ENCODE measurements at places on chromosomes 2 and 18.

GRCh38 chr2:163626639-163627109 is 109.1 kb downstream of the FIGN start:
- no peak for DNase-seq

- no peak for DNase-seq
These were observed 162.1 kb downstream of the ZEB2 start for GRCh38 chr2:144357623-144358373.

DNA sequence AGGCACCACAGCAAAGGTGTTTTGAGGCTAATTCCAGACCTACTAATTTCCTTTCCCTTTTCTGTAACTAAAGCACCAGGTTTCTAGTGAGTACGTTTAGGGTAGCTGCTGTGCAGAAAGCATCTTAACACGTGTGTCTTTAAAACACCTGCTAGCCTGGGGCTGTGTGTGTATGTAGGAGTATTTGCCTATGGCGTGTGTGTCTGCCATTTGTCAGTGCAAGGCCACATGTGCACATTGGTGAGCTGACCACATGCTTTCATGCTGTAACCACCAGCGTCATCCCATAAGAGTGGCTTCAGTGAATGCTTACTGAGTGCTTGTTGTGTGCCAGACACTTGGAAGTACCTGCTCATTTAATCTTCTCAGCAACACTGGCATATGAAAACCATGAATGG is 241.6 kb downstream of the SEPTIN10 start:
- no peak for DNase-seq

DNA sequence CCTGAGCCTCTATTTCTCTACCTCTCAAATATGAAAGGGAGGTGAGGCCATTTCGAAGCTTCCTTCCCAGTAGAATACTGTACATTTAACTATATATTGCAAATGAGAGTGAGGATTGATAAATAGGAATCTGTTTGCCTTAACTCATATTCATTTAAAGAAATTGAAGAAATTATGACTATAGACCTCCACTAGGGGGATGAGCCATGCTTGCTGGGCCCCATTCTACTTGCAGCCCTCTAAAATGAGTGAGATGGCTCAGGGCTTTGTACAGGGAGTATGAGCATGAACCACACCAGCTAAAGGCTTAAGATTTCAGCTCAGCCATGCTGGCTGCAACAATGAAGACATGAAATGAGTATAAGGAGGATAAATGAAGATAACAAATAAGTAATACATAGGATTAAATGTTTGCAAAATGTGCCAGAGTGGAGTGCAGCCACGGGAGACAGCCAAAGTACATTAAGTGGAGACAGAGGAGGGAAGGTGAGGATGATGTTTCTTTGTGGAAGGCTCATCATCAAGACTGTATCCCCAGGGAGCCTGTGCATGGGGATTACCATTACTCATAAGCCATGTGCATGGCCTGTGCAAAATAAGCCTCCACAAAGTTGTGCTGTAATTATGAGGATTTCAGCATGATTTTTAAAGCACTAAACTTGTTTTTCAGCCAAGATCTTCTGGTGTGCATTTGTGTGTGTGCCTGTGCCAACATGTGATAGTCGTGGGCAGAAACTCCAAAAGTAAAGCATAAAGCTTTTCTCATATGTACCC is 300.8 kb downstream of the CNTNAP5 start:
- DNase-seq: no peak

GRCh38 chr2:97727296-97727695 is 13.9 kb downstream of the ZAP70 start:
- no peak for DNase-seq

DNA sequence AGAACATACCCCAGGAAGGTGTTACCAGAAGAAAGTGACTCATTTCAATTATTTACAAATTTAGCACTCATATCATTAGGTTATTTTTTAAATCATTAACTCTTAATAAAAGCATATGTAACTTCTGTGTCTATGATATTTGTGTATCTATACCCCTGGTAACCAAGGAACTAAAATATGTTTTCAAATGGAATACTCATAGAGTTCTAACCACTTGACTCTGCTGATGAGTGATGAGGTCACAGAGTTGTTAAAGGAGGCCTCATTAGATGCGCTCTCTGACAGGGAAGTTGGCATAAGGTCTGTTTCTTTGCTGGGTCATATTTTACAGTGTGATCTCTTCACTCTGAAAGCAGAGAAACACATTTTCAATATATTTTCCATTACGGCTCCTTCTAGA is 73.4 kb downstream of the CCDC150 start:
- no peak for DNase-seq

DNA sequence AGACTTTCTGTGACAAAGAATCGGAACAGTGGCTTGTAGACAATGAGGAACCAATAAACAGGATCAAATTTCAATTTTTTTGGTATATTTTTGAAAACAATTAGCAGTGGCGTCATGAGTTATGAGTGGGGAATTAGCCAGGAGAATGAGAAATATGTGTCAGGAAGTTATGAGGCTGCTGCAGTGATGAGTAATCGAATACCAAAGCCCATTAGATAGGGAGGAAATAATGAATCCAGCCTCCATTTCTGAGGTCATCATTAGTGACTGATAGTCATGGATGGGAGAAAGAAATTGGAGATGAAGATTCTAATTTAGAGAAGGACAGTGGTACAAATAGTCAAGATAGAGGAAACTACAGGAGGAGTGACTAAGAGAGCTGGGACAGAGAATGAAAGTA is 673.1 kb upstream of the VRK2 start:
- no peak for DNase-seq

GRCh38 chr2:106700616-106701015 is 185.4 kb downstream of the ST6GAL2 start:
- DNase-seq: no peak

- DNase-seq: no peak
These were observed 24.6 kb upstream of the OTOS start for GRCh38 chr2:240165034-240165433.

- no peak for DNase-seq
These were observed 28.7 kb downstream of the CCDC141 start for GRCh38 chr2:179021258-179021657.

GRCh38 chr18:63753676-63754075 is 21.5 kb upstream of the SERPINB7 start:
- no peak for DNase-seq

DNA sequence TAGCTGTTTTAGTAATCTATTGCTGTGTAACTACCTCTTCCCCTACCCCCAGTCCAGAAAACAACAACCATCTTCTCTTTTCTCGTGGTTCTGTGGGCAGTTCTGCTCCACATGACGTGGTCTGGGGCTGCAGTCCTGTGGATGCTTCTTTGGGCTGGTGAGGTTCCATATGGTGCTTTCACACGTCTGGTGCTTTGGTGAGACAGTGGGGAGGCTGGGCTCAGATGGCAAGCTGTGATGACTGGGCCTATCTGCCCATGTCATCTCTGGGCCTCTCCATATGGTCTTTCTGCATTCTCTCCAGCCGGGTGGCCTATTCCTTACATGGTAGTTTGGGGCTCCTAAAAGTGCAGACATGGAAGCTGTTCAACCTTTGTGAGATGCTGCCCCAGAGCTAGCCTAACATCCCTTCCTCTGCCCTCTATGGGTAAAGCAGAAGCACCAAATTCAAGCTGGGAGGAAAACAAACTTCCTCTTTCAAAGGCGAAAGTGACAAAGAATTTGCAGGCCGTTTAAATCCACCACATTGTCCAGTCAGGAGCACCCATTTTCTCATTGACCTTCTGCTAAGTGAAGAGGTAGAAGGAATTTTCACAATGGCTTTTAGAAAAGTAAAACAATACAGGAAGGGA is 68.3 kb upstream of the IL1R1 start:
- DNase-seq: no peak

- peak; percentile 84 for DNase-seq
These were observed 4.9 kb upstream of the STK17B start for GRCh38 chr2:196176142-196176738.

GRCh38 chr18:63158012-63158631 is 161.4 kb downstream of the BCL2 start:
- DNase-seq: no peak

- DNase-seq: no peak
These were observed 40.2 kb upstream of the BMPR2 start for GRCh38 chr2:202335791-202336467.

GRCh38 chr2:172135446-172135845 is 32.7 kb upstream of the DLX2 start:
- no peak for DNase-seq

- no peak for DNase-seq
These were observed 140.3 kb upstream of the ZC3H15 start for GRCh38 chr2:186345745-186346144.

GRCh38 chr2:223692191-223692947 is 90.2 kb upstream of the SCG2 start:
- DNase-seq: no peak

DNA sequence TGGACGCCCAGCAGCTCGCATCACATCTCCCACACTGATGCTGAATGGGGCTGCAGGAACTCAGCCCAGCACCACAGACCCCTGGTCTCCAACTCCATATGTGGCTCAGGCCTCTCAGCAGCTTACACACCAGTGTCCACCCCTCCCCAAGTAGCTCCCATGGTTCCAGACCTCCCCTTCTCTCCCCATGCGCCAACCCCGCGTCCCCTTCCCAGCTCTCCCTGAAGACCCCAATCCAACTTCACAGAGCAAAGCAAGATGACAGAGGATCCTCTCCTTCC is 188.9 kb downstream of the SH3BP4 start:
- DNase-seq: no peak

GRCh38 chr2:111072220-111072871 is 48.4 kb upstream of the BCL2L11 start:
- DNase-seq: no peak

GRCh38 chr18:56910967-56911366 is 235.9 kb upstream of the BOD1L2 start:
- no peak for DNase-seq

DNA sequence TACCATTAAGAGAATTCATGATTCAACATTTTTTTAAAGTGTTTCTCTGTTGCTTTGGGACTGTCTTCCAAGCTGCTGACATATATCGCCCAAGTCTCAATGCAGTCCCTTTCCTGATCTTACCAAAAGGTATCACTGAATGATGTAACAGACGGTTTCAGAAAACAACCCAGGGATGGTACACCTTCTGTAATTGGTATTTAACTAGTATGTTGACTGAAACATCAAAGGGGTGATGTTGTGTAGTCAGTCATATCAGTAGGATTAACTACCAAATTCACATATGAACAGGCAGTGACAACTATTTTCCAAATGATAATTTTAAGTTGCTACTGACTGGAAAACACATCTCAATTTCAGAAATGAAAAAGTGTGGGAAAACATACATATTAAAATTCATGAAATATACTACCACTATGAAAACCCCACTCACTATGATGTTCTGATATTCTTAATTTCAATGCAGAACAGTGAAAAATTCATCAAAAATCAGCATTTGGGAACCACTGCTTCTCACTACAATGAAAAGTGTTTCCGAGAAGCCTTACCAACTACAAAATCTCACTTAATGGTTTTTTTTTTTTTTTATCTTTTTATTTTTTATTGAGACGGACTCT is 59.8 kb downstream of the MEMO1 start:
- DNase-seq: no peak

DNA sequence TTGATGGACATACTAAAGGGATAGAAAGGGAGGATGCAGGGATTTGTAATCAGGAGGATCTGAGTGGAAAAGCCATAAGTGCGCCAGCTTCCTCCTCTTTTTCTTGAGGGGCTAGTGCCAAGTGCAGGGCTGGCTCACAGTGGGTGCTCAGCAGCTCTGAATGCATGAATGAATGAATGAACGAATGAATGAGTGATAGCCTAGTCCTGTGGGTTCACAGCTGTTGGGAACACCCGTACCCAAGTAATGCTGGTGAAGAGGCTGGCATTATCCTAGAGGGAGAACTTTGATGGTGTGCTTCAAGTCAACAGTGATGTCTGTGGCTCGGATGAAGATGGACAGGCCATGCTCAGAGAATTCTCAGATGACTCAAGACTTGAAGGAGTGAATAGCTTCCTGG is 108.8 kb downstream of the KCTD1 start:
- no peak for DNase-seq

DNA sequence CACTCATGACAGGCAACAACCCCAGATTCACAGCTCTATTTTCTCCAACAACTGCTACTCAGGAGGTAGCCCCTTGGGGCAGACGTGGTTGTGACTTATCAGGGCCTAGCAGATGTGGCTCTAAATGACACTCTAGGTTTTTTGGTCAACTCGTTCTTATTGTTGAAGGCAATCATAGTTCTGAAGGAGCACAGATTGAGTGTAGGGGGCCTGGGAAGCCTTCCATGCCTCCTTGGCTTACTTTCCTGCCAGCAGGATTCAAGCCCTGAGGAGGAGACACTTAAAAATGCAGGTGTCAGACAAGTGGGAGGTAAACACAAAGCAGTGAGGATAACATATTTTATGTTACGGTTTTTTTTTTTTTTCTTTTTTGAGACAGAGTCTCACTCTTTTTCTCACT is 23.5 kb upstream of the SUCLG1 start:
- no peak for DNase-seq

DNA sequence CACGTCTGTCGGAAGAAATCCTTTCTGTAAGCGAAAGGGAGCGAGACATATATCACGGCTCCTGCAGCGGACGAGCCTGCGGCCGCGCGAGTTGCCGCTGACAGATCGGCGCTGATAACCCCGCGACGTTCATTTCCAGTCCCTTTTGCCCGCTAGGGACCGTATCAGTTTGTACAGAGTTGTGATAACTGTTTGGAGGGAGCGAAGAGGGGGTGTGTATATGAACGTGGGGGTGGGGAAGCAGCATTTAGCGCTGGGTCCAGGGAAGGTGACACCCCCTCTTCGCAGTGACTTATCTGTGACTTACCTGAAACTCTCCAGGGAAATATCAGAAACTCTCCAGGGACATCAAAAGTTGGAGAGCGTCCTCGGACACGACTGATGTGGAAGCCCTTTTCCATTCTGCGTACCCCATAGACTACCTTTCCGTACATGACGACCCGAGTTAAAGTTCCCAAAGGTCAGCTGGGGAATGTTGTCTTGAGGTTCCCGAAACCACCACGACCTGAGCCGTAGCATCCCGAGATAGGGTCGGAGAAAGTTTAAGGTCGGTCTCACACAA is 948 bp upstream of the GATA6 start:
- DNase-seq: no peak

DNA sequence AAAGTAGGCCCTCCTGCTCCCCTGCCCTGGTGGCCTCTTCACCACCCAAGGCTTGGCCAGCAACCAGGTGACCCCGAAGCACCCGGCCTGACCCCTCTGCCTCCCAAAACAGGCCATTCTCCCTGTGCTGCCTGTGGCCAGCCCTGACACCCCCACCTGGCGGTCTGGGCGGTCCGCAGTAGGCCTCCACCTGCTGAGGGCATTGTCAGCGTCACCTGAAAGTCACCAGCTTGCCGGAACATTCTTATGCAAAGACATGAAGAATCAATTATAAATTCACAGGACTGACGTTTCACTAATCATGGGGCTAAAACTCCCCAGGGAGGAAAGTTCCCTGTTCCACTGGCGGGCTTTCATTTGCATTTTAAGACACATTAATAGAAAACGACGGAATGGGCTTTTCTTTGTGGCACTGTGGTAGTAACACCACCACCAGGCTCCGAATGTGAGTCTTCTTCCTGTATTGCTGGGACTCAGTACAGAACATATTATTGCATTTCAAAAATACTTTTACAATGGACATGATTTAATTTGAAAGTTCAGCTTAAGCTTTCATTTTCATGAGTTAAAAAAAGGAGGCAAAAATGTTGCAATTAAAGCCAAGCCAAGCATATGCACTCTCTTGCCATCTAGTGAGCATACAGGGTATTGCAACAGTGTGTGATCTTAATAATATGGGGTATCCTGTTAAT is 57.4 kb downstream of the ADI1 start:
- DNase-seq: no peak
